ENCODE measurements at places on chromosomes 16 and 17. TPM values are rescaled to one million over a fixed set of nuclear protein-coding genes. Genes with fewer than 3 reads are reported as not detected.

- no peaks in the 10 kb centered on the region for H3K27me3 ChIP-seq
- no peak overlapping the region for H3K4me3 ChIP-seq
- no peaks in the 10 kb centered on the region for H3K4me1 ChIP-seq
- no peaks in the 10 kb centered on the region for H3K36me3 ChIP-seq
These were observed 168.9 kb upstream of the NOG start for GRCh38 chr17:56424543-56425044.

GRCh38 chr17:29734640-29735039 is 111.9 kb upstream of the CORO6 start:
- H3K36me3 ChIP-seq: no peaks in the 10 kb centered on the region
- H3K27me3 ChIP-seq: no peaks in the 10 kb centered on the region
- no peak overlapping the region for H3K27ac ChIP-seq

GRCh38 chr17:7295230-7296180 is 1.1 kb upstream of the YBX2 start:
- no peaks in the 10 kb centered on the region for H3K4me1 ChIP-seq
- peak overlapping the region; percentile 44 for H3K4me3 ChIP-seq
- no peaks in the 10 kb centered on the region for H3K36me3 ChIP-seq

DNA sequence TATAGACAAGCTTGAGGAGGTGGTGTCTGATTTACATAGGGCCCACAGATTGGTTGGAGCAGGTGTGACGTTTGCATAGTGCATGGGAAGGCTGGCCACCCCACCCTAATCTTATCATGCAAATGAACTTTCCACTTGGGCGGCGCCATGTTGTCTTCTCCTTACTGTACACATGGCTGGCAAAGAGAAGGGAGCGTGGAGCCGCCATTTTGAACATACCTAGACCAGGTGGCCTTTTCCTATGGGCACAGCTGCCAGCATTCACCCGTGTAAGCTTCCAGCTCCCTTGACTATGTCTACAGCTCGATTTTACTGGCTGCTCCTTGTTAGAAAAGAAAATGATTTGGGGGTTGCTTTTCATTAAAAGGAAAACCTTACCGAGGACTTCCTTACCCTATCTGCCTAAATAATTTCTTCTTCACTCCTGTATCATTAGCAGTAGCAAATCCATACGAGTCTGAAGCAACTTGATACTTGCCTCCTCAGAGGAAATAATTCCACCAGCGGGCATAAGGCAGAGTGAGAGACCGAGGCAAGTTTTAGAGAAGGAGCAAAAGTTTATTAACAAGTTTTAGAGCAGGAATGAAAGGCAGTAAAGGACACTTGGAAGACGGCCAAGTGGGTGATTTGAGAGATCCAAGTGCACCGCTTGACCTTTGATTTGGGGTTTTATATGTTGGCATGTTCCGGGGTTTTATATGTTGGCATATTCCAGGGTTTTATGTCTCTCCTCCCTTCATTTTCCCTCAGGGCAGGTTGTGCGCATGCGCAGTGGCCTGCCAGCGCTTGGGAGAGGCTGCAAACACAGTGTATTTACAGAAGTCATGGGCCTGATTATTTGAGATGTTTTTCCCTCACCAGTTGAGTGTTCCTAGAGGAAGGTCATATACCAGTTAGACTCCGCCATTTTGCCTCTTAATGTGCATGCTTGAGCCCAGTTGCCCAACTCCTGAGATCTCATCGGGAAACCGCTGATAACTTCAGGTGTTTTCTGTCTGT is 65.7 kb downstream of the MARF1 start:
- H3K36me3 ChIP-seq: peaks cover 8% of the 10 kb centered on the region
- H3K27ac ChIP-seq: no peak overlapping the region
- peaks cover 13% of the 10 kb centered on the region for H3K4me1 ChIP-seq

CENPT gene
- 59.4 TPM for total RNA-seq

- no peak for DNase-seq
- H3K4me3 ChIP-seq: no peak overlapping the region
- no peaks in the 10 kb centered on the region for H3K36me3 ChIP-seq
- no peak overlapping the region for H3K27ac ChIP-seq
These were observed 8.8 kb downstream of the ITGAL start for GRCh38 chr16:30481381-30481780.

HCRT gene
- total RNA-seq: not detected

ABCA3 gene
- total RNA-seq: 2.1 TPM

AKAP10 gene
- 26.5 TPM for total RNA-seq

DNA sequence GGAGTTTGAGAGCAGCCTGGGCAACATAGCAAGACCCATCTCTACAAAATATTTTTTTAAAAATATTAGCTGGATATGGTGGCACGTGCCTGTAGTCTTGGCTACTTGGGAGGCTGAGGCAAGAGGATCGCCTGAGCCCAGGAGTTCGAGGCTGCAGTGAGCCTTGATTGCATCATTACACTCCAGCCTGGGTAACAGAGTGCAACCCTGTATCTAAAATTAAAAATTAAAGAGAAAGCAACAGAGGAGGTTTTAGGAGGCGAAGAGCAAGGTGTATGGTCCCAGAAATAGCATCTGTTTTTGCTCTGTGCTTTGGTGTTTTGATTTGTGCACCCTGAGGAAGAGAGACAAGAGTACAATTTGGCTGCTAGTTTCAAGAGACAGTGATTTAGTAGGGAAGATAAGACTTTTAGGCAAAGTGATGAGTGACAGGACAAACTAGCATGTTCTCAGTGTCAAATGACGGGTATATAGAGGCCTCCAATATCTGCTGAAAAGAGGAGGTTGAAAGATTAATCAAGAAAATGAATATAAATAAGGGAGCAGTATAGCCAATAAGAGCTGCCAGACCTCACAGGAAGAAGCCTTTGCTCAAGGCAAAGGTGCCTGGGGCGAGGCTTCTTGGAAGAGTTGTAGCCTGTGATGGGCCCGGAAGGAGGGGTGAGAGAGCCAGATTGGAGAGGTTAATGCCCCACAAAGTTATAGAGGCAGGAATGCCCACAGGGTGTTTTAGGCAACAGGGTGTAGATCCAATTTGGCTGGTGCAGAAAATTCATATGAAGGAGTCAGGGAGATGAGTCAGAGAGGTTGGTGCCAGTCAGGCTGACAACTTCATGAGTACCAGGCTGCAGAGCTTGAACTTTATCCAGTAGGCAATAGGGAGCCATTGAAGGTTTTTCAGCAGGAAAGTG is 11.4 kb downstream of the HLF start:
- no peak overlapping the region for H3K4me3 ChIP-seq
- peak; percentile 58 for DNase-seq
- no peak overlapping the region for H3K27ac ChIP-seq
- peaks cover 7% of the 10 kb centered on the region for H3K4me1 ChIP-seq
- H3K36me3 ChIP-seq: no peaks in the 10 kb centered on the region

TEKT1 gene
- total RNA-seq: not detected

ZNF385C gene
- not detected for total RNA-seq

KRTAP4-3 gene
- total RNA-seq: not detected

TBC1D24 gene
- total RNA-seq: 18.7 TPM

GRCh38 chr16:4239020-4239419 is 2.9 kb downstream of the SRL start:
- H3K4me3 ChIP-seq: no peak overlapping the region
- H3K27me3 ChIP-seq: no peaks in the 10 kb centered on the region
- DNase-seq: no peak

NPB gene
- 2.4 TPM for total RNA-seq

- no peaks in the 10 kb centered on the region for H3K36me3 ChIP-seq
- H3K27me3 ChIP-seq: no peaks in the 10 kb centered on the region
- no peak overlapping the region for H3K4me3 ChIP-seq
- no peak for DNase-seq
- no peak overlapping the region for H3K27ac ChIP-seq
- H3K4me1 ChIP-seq: no peaks in the 10 kb centered on the region
These were observed 92.1 kb downstream of the TBC1D16 start for GRCh38 chr17:79943347-79944241.

DNA sequence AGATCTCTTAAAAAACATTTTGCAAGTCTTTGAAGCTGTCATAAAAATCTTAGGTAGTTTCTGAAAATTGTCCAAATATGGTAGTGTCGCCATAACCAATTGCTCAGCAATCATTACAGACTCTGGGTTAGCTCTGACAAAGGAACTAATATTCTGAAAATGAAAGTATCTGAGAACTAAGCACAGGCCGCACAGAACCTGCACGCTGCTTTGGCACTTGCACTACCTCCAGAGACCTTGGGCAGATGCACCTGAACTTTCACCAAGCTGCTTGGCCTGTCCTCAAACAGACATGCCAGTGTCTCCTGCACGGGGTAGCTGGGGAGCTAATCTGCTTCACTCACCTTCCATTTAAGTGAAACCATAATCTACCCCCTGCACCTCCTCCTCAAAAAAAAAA is 317.0 kb downstream of the MAF start:
- H3K27ac ChIP-seq: no peak overlapping the region
- no peaks in the 10 kb centered on the region for H3K27me3 ChIP-seq
- no peak overlapping the region for H3K4me3 ChIP-seq

DNA sequence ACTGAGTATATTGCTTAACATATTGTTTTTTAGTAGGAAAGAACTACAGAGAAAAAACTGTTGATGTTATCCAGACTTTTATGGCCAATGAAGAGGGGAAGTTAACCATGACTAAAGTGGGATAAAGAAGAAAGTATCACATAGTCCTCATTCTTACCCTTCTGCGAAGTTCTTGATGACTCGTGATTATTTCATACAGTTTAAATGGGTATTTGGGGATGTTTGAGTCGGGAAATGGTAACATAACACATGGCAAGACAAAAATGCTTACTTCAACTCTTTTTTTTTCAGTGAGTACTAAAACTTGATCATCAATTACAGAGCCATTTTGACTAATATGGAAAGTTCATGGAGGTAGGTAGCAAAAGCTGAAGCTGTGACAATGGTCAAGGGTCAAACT is 4.9 kb downstream of the POLG2 start:
- H3K4me1 ChIP-seq: peaks cover 17% of the 10 kb centered on the region
- no peak overlapping the region for H3K4me3 ChIP-seq
- H3K27me3 ChIP-seq: no peaks in the 10 kb centered on the region
- peak; percentile 40 for DNase-seq
- H3K27ac ChIP-seq: no peak overlapping the region

DNA sequence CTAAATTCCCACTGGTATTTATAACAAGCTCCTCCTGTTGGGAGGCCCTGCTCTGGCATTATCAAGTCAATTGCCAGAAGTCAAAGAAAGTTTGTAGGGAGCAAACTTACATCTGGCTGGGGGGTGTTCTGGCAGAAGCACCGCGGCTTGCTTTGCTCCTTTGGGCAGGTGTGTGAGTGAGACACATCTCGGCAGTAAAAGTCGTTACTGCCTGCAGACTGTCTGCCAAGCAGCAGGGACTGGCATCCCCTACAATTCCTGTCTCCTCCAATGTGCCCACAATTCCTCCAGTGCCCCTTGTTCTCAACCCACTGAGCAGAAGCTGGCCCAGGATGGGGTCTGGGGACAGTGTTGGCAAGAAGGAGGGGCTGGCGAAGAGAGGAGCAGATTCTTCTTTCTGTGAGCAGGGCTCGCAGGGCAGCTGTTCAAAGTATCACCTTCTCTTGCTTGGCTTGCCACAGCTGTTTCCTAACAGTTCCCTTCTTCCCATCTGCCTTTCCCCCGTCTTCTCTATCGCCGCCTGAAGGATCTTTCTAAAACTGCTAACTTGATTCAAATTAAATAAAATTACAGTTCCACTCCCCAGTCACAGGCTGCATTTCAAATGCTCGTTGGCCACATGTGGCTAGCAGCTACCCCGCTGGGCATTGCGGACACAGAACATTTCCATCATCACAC is 30.2 kb downstream of the SPACA3 start:
- H3K4me3 ChIP-seq: no peak overlapping the region
- no peaks in the 10 kb centered on the region for H3K4me1 ChIP-seq
- no peak overlapping the region for H3K27ac ChIP-seq
- no peaks in the 10 kb centered on the region for H3K36me3 ChIP-seq
- H3K27me3 ChIP-seq: peaks cover 4% of the 10 kb centered on the region

DNA sequence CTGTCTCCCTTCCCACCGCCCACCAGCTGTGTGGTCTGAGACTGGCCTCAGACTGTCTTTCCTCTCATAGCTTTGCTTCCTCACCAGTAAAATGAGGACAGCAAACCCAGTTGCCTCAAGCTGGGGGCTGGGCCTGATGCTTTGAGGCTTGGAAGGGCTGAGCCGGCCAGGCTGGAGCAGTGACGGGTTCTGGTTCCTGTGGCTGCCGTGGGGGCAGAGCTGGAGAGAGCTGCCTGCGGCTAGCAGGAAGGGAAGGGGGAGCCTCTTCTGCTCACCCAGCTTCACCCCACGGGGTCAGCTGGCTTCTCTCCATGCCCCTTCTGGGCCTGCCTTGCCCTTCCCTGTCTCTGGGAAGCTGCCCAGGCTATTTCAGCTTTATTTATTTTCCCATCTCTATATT is 23.7 kb downstream of the LASP1 start:
- DNase-seq: peak; percentile 37
- H3K4me3 ChIP-seq: no peak overlapping the region
- 0 out of 2 replicates have a peak overlapping the region, but pooled peaks have one; percentile 6 for H3K27ac ChIP-seq
- peaks cover 70% of the 10 kb centered on the region for H3K36me3 ChIP-seq

TBC1D3 gene
- total RNA-seq: not detected

DNA sequence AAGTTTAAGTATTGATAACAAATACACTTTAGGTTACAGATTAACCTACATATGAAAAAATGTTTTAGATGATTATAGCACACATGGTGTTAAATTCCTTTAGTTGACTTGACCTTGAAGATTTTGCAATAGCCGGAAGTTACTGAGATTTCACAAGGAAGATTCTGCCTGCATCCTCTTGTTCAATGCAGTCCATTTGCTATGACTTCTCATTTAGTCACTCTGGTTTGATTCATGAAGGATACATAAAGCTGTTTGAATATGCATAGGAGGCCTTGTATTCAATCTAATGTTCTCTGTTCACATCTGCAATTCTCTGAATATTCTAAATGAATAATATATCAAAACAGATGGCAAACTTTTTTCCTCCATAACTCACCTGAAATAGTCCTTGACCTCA is 870.2 kb upstream of the GOT2 start:
- H3K4me1 ChIP-seq: no peaks in the 10 kb centered on the region
- H3K4me3 ChIP-seq: no peak overlapping the region
- no peaks in the 10 kb centered on the region for H3K27me3 ChIP-seq
- DNase-seq: peak; percentile 30
- H3K27ac ChIP-seq: no peak overlapping the region
- no peaks in the 10 kb centered on the region for H3K36me3 ChIP-seq

GRCh38 chr16:31177136-31177535 is 2.8 kb upstream of the FUS start:
- peak; percentile 54 for DNase-seq
- no peak overlapping the region for H3K4me3 ChIP-seq
- H3K36me3 ChIP-seq: 0 out of 2 replicates have a peak, but pooled peaks cover under 1% of the 10 kb centered on the region
- H3K27me3 ChIP-seq: no peaks in the 10 kb centered on the region
- H3K27ac ChIP-seq: no peak overlapping the region

GRCh38 chr17:80092959-80093358 is 8.4 kb upstream of the GAA start:
- no peak overlapping the region for H3K27ac ChIP-seq
- H3K4me3 ChIP-seq: no peak overlapping the region
- no peak for DNase-seq
- no peaks in the 10 kb centered on the region for H3K27me3 ChIP-seq
- H3K4me1 ChIP-seq: no peaks in the 10 kb centered on the region

GRCh38 chr16:75111961-75112733 is 4.4 kb downstream of the LDHD start:
- H3K36me3 ChIP-seq: no peaks in the 10 kb centered on the region
- no peak for DNase-seq
- no peak overlapping the region for H3K4me3 ChIP-seq
- H3K4me1 ChIP-seq: peaks cover 27% of the 10 kb centered on the region
